Neuronal stem cell (in vitro differentiated cells): ENCODE measurements at places on chromosomes 7 and 10.

DNA sequence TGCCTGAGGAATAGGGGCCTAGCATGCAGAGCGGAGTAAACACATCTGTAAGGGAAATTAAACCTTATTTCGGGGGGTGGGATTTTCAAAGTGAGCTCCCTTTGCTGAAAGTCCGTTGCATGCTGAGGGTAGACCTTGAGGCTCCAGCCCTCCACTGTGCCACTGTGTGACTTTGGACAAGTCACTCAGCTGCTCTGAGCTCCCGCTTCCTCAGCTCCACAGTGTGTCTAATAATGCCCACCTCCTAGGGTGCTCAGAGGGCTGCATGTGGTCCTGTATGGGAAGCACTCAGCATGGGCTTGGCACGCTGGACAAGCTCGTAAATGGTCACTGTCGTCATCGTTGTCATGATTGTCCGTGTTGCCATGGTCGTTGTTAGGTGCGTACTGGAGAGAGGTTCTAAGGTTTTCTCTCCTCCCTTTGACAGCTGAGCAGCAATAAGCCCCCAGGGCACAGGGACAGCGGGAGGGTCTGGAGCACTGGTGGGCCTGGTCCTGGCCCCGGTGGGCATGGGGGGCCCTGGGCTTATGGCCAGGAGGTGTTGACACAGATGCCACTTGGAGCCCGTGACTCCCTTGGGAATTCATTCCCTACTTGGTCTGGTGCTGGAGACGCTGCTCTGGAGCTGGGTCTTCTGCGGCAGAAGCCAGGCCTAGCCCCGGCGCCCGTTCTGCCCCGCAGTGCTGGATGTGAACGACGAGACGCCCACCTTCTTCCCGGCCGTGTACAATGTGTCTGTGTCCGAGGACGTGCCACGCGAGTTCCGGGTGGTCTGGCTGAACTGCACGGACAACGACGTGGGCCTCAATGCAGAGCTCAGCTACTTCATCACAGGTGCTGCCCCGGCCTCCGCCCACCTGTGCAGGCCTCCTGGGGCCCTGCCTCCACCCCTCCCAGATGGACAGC lies 13.1 kb downstream of the C10orf105 start:
- no peak for DNase-seq
- H3K36me3 ChIP-seq = no peaks in the 10 kb centered on the region
- H3K27ac ChIP-seq = no peak overlapping the region

DNA sequence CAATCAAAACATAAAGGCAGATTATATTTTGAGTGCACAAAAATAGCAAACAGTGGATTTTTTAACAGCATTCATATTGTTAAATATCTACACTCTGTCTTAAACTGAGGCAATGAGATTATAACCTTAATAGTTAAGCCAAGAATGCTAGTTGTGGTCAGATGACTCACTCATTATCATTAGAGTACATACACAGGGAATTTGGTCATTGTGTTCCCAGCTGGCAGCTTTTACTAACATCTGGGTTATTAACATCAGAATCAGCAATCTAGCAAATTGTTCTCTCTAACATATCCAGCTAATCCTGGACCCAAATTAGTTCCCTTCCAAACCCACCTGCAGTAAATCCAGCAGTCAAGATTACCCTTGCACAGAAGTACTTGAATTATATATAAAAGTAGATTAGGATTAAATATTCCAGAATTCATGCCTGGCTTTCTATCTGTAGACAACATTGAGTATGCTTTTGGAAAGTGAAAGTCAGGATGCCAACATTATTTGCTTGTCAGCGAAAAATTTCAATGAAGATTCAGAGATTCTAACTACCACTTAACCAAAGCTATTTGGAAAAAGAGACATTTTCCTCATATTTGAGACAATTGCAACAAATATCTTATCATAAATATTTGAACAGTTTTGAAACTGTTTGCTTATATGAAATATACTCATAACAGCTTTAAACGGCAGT lies 1035.6 kb upstream of the PHF14 start:
- DNase-seq = no peak
- H3K4me1 ChIP-seq = peaks cover 25% of the 10 kb centered on the region
- no peaks in the 10 kb centered on the region for H3K27me3 ChIP-seq
- no peak overlapping the region for H3K27ac ChIP-seq
- no peak overlapping the region for H3K4me3 ChIP-seq

DNA sequence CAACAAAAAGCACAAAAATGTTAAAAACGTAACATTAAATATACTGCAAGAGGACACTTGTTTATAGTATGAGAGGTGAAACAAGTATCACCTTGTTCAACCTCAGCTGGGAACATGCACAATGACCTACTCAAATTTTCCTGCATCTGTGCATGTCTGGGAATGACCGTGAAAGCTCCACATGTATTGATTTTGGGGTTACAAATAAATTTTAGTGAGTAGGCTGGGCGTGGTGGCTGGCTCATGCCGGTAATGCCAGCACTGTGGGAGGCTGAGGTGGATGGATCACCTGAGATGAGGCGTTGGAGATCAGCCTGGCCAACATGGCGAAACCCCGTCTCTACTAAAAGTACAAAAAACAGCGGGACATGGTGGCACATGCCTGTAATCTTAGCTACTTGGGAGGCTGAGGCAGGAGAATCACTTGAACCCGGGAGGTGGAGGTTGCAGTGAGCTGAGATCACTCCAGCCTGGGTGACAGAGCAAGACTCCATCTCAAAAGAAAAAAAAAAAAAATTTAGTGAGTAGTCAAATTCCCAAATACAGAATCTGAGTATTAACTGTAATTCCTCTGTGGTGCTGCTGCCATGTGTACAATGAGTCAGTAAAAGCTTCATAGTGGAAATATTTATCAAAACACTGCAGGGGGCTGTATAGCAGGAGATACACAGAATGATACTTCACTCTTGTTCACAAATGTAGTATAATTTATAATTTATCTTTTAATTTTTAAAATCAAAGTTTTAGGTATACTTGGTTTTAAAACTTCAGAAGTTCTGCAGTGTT lies 41.1 kb downstream of the SUGCT start:
- no peaks in the 10 kb centered on the region for H3K36me3 ChIP-seq
- no peak overlapping the region for H3K27ac ChIP-seq
- H3K27me3 ChIP-seq = no peaks in the 10 kb centered on the region
- H3K4me1 ChIP-seq = no peaks in the 10 kb centered on the region
- H3K4me3 ChIP-seq = no peak overlapping the region

GRCh38 chr7:91373111-91373800 lies 109.0 kb downstream of the FZD1 start:
- DNase-seq = no peak
- peaks cover 17% of the 10 kb centered on the region for H3K4me1 ChIP-seq
- no peak overlapping the region for H3K27ac ChIP-seq

GRCh38 chr7:151115121-151115835 lies 29.0 kb downstream of the AGAP3 start:
- H3K36me3 ChIP-seq = peaks cover 24% of the 10 kb centered on the region
- H3K4me3 ChIP-seq = peak overlapping the region; percentile 80
- H3K4me1 ChIP-seq = peaks cover 11% of the 10 kb centered on the region
- H3K27ac ChIP-seq = no peak overlapping the region
- no peaks in the 10 kb centered on the region for H3K27me3 ChIP-seq

DNA sequence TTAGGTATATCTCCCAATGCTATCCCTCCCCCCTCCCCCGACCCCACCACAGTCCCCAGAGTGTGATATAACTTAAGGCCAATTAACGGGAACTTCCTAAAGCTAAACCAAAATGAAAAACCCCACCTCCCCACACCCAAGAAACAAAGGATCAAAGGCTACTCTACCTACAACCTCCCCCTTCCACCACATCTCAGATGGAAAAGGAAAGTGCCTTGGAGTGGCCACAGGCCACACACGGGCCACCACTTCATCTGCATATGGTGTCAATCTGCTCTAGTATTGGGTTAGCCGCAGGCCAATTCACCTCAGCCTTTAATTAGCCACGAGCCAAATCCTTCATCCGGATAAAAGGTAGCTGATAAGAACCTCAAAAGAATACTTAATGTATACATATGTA lies 19.6 kb downstream of the CSTF2T start:
- no peak for DNase-seq
- no peak overlapping the region for H3K4me3 ChIP-seq
- H3K36me3 ChIP-seq = no peaks in the 10 kb centered on the region
- no peaks in the 10 kb centered on the region for H3K27me3 ChIP-seq
- no peaks in the 10 kb centered on the region for H3K4me1 ChIP-seq
- H3K27ac ChIP-seq = no peak overlapping the region

DNA sequence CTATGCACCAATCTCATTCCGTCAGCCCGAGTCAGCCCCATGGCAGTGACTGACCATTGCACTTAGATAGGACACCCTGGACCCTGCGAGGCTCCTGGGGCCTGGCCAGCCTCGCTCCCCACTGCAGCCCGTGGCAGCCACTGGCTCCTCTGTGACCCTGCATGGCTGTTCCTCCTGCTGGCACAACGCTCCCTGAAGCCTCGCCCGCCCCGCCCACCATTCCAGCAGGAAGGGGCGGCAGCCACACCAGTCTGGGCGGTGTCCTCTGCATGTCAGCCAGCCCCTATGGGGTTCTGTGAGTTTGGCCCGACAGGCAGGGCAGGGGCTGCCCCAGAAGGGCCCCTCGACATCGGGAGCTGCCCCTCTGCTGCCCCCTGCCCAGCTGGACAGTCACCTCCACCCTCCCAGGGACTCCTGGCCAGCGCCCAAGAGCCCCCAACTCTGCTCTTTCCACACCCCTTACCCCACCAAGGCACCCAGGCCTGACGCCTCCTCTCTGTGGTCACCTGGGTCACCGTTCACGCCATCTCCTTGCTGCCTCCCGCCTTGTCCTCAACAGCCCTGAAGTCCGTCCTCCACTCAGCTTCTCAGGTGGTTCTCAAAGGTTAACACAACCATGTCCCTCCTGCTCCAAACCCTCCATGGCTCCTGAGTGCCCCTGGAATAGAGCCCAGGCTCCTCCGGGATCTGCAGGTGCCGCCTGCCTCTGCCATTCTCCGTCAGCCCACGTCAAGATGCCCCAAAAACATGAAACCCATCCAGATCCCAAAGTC lies 103.5 kb downstream of the MICALL2 start:
- H3K27ac ChIP-seq = no peak overlapping the region
- peaks cover 5% of the 10 kb centered on the region for H3K4me1 ChIP-seq
- DNase-seq = no peak
- no peak overlapping the region for H3K4me3 ChIP-seq
- no peaks in the 10 kb centered on the region for H3K36me3 ChIP-seq
- peaks cover 39% of the 10 kb centered on the region for H3K27me3 ChIP-seq

GRCh38 chr10:90587561-90587960 lies 270.3 kb downstream of the HTR7 start:
- H3K4me3 ChIP-seq = no peak overlapping the region
- no peak for DNase-seq
- H3K4me1 ChIP-seq = no peaks in the 10 kb centered on the region

DNA sequence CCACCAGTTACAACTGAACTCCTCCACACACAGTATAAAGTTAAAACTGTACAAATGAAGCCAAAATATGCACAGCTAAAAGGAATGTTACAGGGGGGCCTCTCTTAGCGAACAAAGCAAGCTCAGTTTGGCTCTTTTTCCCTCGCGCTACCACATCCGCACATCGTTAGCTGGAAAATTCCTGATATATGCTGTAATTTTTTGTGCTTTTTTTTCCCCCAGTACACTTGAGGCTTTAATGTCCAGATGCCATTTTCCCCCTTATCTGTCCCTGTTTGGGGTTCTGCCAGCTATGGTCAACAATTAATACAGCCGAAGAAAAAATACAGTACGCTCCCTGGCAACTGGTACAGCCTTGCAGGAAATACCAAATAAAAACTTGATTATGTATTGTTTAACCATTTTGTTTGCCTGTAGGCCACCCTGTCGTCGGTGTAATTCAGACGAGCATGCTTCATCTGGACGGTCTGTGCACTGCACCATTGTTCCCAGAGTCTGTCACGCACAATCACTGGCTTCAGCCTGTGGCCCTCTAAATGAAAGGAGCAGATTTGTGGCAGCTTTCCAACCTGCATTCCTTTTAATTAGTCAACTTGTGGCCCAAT lies 108.1 kb upstream of the FAM133B start:
- no peak overlapping the region for H3K4me3 ChIP-seq
- peaks cover 26% of the 10 kb centered on the region for H3K4me1 ChIP-seq
- DNase-seq = peak; percentile 12
- no peak overlapping the region for H3K27ac ChIP-seq
- no peaks in the 10 kb centered on the region for H3K27me3 ChIP-seq

DNA sequence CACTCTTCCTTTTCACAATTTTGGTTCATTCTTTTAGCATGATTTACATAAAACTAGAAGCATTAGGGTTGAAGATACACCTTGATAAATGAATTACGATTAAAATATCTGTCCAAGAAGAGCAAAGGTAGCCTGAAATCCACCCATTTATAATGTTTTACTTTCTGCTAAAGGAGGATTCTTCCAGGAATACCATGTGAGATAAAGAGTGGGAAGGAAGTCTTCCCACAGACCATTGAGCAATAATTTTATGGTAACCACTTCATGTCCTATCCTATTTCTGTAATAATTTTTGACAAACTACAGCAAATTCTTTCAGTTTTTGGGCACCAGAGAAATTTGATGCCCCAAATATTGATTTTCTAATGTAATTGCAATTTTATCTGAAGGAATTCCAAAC lies 150.6 kb upstream of the STEAP4 start:
- no peak overlapping the region for H3K27ac ChIP-seq

GRCh38 chr7:132402096-132402495 lies 174.2 kb downstream of the PLXNA4 start:
- no peak overlapping the region for H3K27ac ChIP-seq
- no peaks in the 10 kb centered on the region for H3K4me1 ChIP-seq
- DNase-seq = no peak

DNA sequence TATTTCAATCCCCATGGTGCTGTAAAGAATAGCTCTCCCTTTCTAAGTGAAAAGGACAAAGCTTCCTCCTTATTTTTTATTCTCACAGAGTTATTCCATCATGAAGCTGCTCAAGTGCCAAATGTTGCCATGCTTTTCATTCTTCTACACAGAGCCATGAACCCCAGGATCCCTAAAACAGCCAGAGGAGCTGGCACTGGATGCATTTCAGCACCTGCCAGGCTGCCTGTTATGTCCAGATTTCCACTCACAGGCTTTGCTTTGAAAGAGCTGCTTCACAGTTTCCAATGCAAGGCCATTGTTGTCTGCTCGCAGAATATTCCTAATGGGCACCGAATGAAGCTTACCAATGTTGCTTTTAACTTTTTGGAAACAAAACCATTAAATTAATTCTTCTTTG lies 256.2 kb upstream of the NPSR1 start:
- H3K36me3 ChIP-seq = no peaks in the 10 kb centered on the region
- H3K4me3 ChIP-seq = no peak overlapping the region
- DNase-seq = no peak
- H3K27ac ChIP-seq = no peak overlapping the region
- no peaks in the 10 kb centered on the region for H3K27me3 ChIP-seq

- H3K27me3 ChIP-seq = no peaks in the 10 kb centered on the region
- no peak overlapping the region for H3K4me3 ChIP-seq
- DNase-seq = no peak
- H3K36me3 ChIP-seq = no peaks in the 10 kb centered on the region
These were observed 26.7 kb downstream of the ZNF277 start for GRCh38 chr7:112233048-112233697.

- H3K27me3 ChIP-seq = no peaks in the 10 kb centered on the region
- no peak overlapping the region for H3K4me3 ChIP-seq
- no peaks in the 10 kb centered on the region for H3K36me3 ChIP-seq
- DNase-seq = no peak
- H3K4me1 ChIP-seq = peaks cover 7% of the 10 kb centered on the region
These were observed 49.6 kb downstream of the INPP5A start for GRCh38 chr10:132587175-132587574.
